Nephron progenitor cell (in vitro differentiated cells): ENCODE measurements at places on chromosomes 1 and 21.

- DNase-seq = peak; percentile 32
These were observed 102.4 kb upstream of the SERBP1 start for GRCh38 chr1:67532452-67533216.

- no peak for DNase-seq
These were observed 27.3 kb downstream of the F11R start for GRCh38 chr1:160993544-160994193.

- no peak for DNase-seq
These were observed 114.6 kb downstream of the KAZN start for GRCh38 chr1:14713077-14713476.

DNA sequence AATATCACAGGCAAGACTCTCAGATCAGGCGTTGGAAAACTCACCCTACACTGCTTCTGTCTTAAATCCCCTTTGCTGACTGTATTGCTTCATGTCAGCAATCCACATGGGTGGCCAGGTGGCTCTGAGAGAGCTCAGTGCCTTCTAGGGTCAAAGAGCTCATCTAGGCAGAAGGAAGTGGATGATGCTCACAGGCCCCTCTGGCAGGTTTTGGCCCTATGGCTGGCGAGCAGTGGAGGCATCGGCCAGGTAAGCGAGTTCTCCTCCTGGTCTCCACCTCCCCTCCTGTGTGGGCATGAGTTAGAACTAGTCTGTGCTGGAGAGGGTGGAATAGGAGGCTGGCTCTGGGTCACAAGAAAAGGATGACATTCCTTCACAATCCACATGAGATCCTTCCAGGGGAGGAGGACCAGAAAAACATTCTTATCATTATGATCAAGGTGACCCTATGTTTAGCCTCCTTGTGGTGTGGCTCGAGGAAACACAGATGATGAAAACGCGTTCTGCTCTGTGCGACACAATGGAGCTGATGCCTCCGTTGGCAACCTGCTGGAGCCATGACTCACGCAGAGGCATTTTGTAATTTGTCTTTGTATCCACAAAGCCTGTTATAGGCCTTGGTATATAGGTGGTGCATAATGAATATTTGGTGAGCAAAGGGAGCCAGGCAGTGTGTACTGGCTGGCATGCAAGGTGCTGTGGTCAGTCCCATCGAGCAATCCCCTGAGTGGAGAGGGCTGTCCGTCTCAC, 264.6 kb upstream of the RAB4A start:
- no peak for DNase-seq

DNA sequence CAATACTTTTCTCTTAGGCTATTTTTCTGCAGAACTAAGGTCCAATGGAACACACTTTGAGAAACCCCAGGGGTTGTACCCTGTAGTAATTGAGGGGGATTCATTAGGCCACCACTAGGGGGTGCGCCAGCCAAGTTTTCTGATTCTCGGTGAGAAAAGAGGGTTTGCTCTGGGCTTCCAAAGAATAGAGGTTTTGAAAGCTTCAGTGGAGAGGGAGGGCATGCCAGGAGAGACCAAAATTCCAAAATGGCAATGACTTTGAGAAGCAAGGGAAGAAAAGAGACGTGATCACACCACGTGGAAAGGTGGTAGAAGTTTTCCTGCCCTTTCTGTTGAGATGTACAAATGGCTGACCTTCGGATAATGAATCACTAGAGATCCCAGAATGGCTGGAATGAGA, 323.3 kb downstream of the RPS6KC1 start:
- peak; percentile 91 for DNase-seq

DNA sequence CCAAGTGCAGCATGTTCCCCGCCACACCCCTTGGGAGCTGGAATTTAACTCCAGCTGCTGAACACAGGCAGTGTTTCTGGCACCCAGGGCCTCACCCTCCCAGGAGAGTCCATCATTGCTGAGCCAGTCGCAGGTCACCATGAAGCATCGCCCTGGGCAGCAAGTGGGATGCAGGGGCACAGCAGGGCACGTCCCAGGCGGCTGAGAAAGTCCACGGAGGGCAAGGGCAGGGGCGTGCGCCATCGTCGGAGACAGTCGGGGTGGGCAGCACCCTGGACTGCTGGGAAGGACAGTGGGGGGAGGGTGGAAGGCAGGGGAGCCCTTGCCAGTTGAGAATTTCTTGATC, 69.2 kb upstream of the PDE9A start:
- no peak for DNase-seq

- no peak for DNase-seq
These were observed 167.4 kb downstream of the TNFSF18 start for GRCh38 chr1:172883387-172883791.

DNA sequence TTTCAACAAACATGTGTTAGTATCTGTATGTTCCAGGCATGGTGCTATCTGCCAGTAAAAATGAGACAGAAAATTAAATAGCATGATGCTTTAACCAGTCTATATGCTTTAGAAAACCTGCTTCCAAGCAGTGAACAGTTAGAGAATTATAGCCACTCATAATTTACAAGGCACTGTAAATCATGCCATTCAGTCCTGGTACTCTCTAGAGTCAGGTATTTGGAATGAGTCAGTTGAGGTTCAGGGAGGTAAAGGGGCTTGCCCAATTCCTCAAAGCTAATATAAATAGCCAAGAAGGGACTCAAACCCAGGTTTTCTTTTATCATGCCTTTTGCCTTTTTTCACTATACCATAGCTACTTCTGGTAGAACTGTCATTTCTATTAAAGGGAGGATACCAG, 184.4 kb downstream of the NFIA start:
- no peak for DNase-seq

- DNase-seq = no peak
These were observed 37.1 kb downstream of the EEIG2 start for GRCh38 chr1:108597041-108597440.

- no peak for DNase-seq
These were observed 2.8 kb upstream of the AHDC1 start for GRCh38 chr1:27606708-27607238.

- no peak for DNase-seq
These were observed 811.3 kb upstream of the ADGRL2 start for GRCh38 chr1:80989455-80989854.

- DNase-seq = no peak
These were observed 10.9 kb upstream of the SH2D1B start for GRCh38 chr1:162422662-162423375.

DNA sequence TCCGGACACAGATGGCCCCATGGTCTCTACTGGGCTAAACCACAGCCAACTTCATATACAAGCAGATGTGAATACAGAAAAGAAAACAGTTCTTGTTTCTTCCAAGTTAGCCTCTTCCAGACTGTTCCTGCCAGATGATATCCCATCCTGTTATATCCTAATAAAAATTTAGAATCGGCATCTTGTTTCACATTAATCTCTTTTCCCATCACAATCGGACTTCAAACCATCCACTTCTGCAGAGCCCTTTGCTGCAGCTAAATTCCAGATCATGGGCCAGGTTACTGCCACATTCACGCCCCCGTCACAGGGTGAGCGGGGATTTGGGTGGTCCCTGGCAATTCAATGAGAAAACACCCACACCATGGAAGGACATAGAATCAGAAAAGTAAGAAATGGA, 57.2 kb downstream of the NPHP4 start:
- no peak for DNase-seq

DNA sequence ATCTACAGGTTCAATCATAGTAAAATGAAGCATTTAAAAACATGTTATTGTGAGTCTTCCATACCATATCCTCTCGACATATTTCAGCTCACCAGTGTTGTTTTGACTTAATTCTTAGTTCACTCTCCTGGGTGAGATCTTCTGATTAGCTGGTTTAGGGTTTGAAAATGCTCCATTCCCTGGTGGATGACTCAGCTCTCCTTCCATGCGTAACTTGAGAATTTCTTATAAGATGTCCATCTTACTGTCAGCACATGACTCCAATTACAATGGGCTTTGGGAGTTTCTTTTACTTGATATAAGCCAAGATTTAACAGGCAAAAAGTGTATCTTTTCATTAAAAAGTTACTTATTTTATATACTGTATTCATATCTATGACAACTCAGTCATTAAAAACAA, 476.5 kb downstream of the BRINP3 start:
- DNase-seq = no peak

- DNase-seq = no peak
These were observed 32.7 kb downstream of the OR13G1 start for GRCh38 chr1:247646867-247647266.

GRCh38 chr21:42103843-42104242, 32.7 kb downstream of the UMODL1 start:
- no peak for DNase-seq

DNA sequence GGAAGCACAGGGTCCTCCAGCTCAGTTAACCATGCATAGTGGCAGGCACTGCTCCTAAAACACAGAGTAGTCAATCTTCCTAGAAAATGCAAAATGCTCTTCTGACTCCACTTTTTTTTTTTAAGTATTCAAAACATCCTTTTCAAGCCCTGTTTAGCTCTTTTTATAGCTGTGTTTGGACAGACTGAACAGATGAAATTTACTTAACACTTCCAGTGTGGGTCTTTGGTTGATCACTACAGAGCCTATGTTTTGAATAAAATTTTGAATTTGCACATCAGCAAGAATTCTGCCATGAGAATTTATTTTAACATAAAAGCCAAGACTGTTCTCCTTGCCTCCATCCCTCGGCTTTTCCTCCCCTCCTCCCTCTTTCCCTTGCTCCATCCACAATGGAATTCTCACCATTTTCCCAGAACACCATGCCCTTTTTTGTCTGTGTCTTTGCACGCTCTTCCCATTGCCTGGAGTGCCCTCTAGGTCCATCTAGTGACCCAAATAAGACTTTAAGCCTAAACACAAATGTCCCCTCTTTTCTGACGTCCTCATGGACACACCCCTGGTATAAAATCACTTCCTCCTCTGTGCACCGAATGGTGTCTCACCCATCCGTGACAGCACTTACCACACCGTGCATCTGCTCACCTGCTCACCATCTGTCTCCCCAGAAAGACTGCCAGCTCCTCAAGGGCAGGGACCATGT, 24.0 kb upstream of the CPT2 start:
- DNase-seq = no peak

GRCh38 chr1:161999301-162000052, 24.2 kb downstream of the OLFML2B start:
- DNase-seq = no peak

- no peak for DNase-seq
These were observed 359.8 kb downstream of the DUSP10 start for GRCh38 chr1:221381910-221382623.
